ENCODE measurements at places on chromosomes 1 and 21. TPM values are rescaled to one million over a fixed set of nuclear protein-coding genes. Genes with fewer than 3 reads are reported as not detected.

Gene SLAMF6
- total RNA-seq, result not detected

Gene HSD11B1
- total RNA-seq, result not detected

Gene GNAT2
- total RNA-seq, result 0.15 TPM

Gene VANGL2
- total RNA-seq, result 3.2 TPM

Gene CELA3B
- total RNA-seq, result not detected

Gene LCE1B
- not detected for total RNA-seq

Gene SRGAP2C
- 41.6 TPM for total RNA-seq

Gene OR14K1
- total RNA-seq, result not detected

Gene ZYG11A
- 1.3 TPM for total RNA-seq

Gene MYBPH
- total RNA-seq, result not detected

Gene FBXO44
- 24.1 TPM for total RNA-seq

Gene SLC37A1
- total RNA-seq, result 10.9 TPM

Gene OR2T33
- total RNA-seq, result not detected

Gene NCF2
- total RNA-seq, result not detected

Gene ECM1
- 49.0 TPM for total RNA-seq

Gene HSF2BP
- total RNA-seq, result 0.93 TPM

Gene HCN3
- total RNA-seq, result 0.73 TPM

Gene RGS4
- not detected for total RNA-seq

Gene PPIAL4G
- not detected for total RNA-seq

Gene B4GALT2
- 38.5 TPM for total RNA-seq

Gene NFASC
- total RNA-seq, result 2.4 TPM

Gene KRTAP15-1
- not detected for total RNA-seq

Gene MEX3A
- 2.2 TPM for total RNA-seq

Gene DNASE2B
- total RNA-seq, result 0.69 TPM

Gene ZNF593OS
- total RNA-seq, result not detected

Gene LSM10
- 11.0 TPM for total RNA-seq

Gene ORC1
- 23.0 TPM for total RNA-seq

Gene TIMM17A
- 79.3 TPM for total RNA-seq

Gene TMEM81
- 1.0 TPM for total RNA-seq

Gene SYNC
- total RNA-seq, result 35.3 TPM

Gene TDRD5
- not detected for total RNA-seq

Gene PRCC
- 22.0 TPM for total RNA-seq

Gene FMO5
- 3.4 TPM for total RNA-seq

Gene SASS6
- 4.5 TPM for total RNA-seq

Gene LCE3E
- not detected for total RNA-seq

Gene PLEKHG5
- 0.77 TPM for total RNA-seq

Gene RNF223
- not detected for total RNA-seq

Gene GBP6
- not detected for total RNA-seq

Gene NLRP3
- 0.34 TPM for total RNA-seq

Gene LCE6A
- not detected for total RNA-seq

Gene TTLL7
- 17.2 TPM for total RNA-seq

Gene HTR6
- total RNA-seq, result not detected

Gene NUAK2
- total RNA-seq, result 0.33 TPM

Gene XCL2
- not detected for total RNA-seq

Gene OR2T29
- not detected for total RNA-seq

Measured in melanocyte of skin (primary cell).